ENCODE measurements at places on chromosomes 5 and 9.
A peak's percentile ranks its signal among the peaks of the same experiment; 100 is the strongest.

- DNase-seq = peak; percentile 83
Measured at GRCh38 chr5:143153332-143154119, 250.0 kb downstream of the NR3C1 start.

GRCh38 chr9:38662763-38663593 is 42.6 kb upstream of the ANKRD18A start:
- no peak for DNase-seq

DNA sequence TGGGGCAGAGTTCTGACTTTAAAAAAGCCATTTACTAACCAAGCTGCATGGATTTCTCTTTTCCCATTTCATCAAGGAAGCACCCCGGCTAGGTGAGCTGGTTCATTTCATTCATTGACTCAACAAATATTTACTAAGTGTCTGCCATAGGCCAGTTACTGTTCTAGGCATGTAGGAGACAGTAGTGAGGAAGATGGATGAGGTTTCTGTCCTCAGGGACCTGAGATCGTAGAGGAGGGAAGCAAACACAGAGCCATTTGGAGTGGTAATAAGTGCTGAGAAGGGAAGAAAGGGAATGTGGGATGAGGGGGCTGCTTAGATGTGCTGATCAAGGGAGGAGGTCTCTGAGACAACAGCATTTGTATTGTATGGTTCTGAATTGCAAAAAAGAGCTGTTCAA is 120.4 kb downstream of the C9orf152 start:
- no peak for DNase-seq

DNA sequence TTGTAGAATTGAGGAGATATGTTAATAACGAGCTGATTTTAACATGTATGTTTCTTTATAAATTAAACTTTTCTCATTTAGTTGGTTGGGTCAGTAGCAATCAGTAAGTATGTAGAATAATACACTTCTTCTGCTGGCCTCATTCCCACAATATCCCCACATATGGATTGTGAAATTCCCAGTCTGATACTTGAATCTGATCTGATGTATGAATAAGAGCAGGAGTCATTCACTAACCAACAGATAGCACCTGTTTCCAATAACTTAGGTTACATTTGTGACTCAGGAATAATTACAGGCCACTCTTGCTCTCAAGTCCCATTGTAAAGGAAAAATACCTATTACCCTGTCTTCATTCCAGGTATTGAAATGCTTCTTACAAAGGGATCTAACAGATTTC is 23.9 kb downstream of the SLC36A1 start:
- no peak for DNase-seq

DNA sequence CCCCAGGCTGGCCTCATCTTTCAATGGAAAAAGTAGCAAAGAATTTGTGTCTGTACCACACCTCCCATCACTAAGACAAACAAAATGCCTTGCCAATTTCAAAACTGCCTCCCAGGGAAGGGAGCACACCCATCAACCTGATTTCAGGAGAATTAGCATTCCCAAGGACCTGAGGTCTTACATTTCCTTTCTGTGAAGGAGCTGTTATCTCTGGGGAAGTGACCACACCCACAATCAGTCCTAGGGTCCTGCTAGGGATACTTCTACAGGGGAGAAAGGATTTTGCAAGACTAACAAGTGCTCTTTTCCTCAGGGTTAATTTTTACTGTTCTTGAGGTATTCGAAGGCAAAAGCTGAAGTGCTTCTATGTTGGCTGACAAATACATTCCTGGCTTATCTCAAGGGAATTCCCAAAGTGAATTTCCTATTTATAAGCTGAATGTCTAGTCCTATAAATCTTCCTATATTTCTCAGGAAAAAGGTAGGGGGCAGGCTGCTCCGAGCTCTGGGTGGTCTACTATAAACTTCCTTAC is 97.4 kb upstream of the ITGA1 start:
- no peak for DNase-seq

DNA sequence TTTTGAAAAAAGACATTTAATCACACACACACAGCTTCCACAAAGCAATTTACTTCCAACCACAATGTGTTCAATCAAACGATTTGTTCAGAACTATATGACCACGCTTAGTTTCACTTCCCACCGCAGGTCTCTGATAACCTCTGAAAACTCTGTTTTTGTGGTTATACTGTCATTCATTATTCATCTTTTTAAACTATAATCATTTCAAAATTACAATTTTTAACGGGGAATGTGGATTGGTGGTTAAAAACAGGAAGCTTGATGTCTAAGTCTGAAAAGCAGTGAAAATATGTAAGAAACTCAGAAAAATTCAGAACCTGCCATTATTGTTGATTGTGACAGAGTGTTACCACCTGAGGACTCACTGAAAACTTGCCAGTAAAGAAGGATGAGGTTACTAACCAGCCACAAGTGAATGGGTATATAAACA is 12.7 kb upstream of the TMEM174 start:
- no peak for DNase-seq

GRCh38 chr5:173573126-173573960 is 43.1 kb downstream of the BOD1 start:
- no peak for DNase-seq

DNA sequence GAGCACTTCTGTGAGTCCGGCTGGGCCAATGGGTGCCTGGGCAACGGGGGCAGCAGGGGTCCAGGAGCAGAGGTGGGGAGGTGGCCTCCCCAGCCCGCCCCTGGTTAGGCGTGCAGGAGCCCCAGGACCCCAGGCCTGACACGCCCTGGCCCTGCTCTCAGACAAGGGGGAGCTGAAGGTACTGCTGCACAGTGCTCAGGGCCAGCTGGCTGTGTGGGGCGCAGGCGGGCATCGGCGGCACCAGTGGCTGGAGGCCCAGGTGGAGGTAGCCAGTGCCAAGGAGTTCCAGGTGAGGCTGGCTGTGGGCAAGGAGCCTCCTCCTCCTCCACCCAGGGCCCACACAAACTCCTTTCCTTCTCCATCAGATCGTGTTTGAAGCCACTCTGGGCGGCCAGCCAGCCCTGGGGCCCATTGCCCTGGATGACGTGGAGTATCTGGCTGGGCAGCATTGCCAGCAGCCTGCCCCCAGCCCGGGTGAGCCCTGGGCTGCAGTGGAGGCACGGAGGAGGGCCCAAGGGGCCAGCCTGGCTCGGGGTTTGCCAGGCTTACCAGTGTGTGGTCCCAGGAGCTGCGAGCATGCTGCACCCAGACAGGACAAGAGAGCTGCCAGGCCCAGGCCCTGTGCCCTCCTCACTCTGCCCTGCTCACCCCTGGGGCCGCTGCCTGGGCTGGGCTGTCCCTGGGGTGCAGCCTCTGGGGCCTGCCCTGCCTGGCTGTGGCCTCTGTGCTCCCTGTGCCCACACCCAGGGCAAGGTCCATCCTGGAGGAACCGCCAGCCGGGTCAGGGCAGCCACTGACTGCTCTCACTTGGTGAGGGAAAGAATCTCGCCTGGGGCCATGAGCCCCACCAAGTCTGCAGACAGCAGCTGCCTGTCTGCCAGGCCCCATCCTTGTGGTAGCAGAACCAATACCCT is 7.0 kb downstream of the MAMDC4 start:
- DNase-seq = no peak

DNA sequence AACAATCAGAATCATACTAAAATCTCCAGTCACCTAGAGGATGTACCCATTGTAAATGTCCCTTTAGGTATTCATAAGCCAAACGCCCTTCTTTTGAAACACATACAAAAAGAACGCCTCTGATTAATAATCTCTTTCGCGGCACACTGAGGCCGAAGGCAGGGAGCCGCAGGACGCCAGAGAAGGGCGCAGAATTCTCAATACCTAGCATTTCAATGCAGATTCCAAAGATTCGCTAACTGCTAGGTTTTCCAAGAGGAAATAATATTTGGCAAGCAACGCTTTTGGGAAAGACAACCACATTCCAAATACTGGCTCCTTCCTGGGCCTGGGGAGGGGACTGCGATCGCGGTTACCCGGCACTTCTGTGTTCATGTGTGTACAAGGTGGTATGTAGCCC is 203.3 kb downstream of the MEF2C start:
- no peak for DNase-seq

GRCh38 chr5:157216391-157217142 is 35.9 kb downstream of the ITK start:
- DNase-seq = no peak

DNA sequence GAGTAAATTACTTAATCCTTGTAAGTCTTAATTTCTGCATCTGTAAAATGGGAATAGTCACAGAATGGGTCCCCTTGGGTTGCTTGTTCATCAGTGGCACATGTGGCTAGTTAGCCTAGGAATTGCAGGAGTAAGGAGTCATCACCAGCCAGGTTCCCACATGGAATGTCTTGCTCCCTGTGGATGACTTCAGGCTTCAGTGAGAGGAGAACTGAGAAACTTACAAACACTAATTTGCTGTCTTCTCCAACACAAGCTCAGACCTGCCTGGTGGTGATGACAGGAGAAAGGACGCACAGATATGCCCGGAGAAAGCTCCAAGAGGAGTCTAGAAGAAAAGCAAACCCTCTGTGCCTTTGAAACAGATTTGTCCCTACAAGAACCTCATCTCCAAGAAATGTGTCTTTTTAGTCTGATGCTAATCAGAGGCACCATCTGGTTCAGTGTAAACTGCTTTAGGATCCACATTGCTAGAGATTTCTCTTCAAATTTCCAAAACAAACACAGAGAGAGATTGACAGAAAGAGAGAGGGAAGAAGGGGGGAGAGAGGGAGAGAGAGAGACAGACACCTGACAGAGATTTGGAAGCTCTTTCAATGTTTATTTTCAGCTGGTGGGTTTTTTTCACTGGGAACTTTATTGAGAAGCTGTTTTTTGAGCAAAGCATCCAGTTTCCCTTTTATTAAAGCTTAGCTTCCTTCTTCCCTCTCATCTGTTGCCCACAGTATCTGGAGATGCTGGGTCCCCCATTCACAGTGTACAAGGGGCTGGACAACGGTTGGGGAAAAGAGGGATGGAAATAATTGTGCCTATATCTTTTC is 128.3 kb downstream of the DOCK2 start:
- no peak for DNase-seq

DNA sequence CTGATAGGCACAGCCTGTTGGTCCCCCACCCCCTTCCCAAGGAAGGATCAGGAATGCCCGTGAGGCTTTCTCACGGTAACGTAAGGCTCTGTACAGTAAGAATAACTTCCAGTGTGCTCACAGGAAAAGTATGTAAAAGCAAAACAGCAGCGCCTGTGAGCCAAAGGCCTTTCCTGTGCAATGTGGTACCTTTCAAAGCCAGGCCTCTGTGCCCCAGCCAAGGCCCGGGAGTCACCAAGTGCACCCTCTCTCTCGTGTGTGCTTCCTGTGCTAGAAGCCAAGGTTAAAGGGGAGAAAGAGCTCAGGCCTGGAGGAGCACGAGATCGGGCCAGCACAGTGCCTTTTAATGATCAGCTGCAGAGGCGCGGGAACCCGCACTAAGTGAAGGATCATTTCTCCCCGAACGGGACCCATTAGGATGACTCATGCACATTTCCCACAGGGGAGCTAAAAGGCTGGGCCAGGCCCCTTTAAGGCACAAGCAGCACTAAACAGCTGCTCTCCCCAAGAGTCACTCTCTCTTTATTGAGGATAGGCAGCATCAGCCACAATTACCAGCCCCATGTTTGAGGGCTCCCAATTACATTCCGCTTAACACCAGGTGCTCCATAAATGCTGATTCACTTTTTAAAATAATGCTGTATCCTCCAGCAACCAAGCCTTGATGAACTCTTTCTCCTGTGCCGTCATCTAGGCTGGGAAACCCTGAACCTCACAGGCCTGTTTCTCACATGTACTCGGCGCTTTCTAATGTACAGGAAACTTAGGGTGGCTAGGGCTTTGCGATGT is 42.8 kb downstream of the SHB start:
- peak; percentile 93 for DNase-seq

- DNase-seq = no peak
Measured at GRCh38 chr9:115118879-115119218, 892 bp upstream of the TNC start.

- no peak for DNase-seq
Measured at GRCh38 chr9:137189297-137190295, 1.1 kb downstream of the SSNA1 start.

- DNase-seq = peak; percentile 92
Measured at GRCh38 chr5:167730121-167730520, 561.3 kb upstream of the WWC1 start.

DNA sequence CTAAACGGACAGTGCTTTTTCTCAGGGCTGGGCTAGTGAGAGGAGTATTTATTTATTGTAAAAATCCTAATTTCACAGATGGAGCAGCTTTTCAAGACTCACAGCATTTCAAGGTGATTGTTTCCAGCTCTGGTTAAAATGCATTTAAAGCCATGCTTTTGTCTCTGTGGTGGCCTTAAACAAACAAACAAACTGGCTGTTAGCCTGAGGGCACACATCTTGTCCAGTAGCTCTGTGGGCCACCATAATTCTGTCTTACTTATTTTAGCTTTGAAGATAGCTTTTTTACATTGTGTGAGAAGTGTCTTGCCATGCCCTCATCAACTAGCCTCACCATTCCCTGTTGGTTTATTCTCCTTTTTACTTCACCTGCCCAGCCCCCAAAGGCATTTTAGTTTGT is 218.2 kb downstream of the PSAT1 start:
- DNase-seq = no peak

GRCh38 chr9:137455359-137455991 is 3.7 kb downstream of the NSMF start:
- no peak for DNase-seq

- no peak for DNase-seq
Measured at GRCh38 chr9:124968238-124968637, 27.4 kb upstream of the GOLGA1 start.

- DNase-seq = no peak
Measured at GRCh38 chr5:172533058-172533398, 78.7 kb upstream of the SH3PXD2B start.

- DNase-seq = no peak
Measured at GRCh38 chr5:58077966-58078365, 381.9 kb downstream of the PLK2 start.

GRCh38 chr9:69065660-69066059 is 30.1 kb downstream of the FXN start:
- no peak for DNase-seq

DNA sequence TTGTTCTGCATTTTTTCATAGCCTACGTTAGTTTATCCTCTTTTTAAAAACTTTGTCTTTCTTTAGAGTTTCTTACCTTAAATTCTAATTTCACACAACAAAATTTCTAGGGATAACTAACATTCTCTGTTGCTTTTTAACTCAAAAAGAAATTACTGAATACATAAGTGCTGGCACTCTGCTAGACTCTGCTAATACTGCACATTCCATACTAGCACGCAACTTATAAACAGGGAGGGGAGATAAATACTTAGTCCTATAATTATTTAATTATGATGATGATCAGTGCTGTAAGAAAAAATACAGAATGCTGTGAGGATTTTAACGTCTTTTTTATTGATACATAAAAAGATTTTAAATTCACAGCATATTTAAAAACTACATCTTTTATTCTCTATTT is 25.1 kb downstream of the RNF145 start:
- no peak for DNase-seq

GRCh38 chr5:9838916-9839315 is 208.8 kb upstream of the TAS2R1 start:
- DNase-seq = no peak

GRCh38 chr5:67066815-67067214 is 129.8 kb downstream of the CD180 start:
- no peak for DNase-seq
